ENCODE measurements at places on chromosomes 4 and X. TPM values are rescaled to one million over a fixed set of nuclear protein-coding genes. Genes with fewer than 3 reads are reported as not detected.

Gene SORCS2
- total RNA-seq, result 0.79 TPM

Gene FRMD7
- total RNA-seq, result under 0.01 TPM

Gene MAP9
- 3.7 TPM for total RNA-seq

Gene UNC5C
- total RNA-seq, result 4.1 TPM

Gene NSUN7
- total RNA-seq, result not detected

Gene VSIG1
- total RNA-seq, result not detected

Gene MAOA
- 7.0 TPM for total RNA-seq

Gene MAGEC3
- not detected for total RNA-seq

Gene SH3TC1
- total RNA-seq, result 0.26 TPM

Gene TAF7L
- 0.95 TPM for total RNA-seq

Gene MYL5
- total RNA-seq, result 27.6 TPM

All from bronchial smooth muscle cell (primary cell).